Activated naive CD4-positive, alpha-beta T cell treated with anti-CD3 and anti-CD28 coated beads, Interleukin-2, amount 50 U/mL, for 16 hours (primary cell): ENCODE measurements at places on chromosomes 11 and 22.

GRCh38 chr11:34632105-34632791, 11.4 kb downstream of the EHF start:
- no peak for DNase-seq

DNA sequence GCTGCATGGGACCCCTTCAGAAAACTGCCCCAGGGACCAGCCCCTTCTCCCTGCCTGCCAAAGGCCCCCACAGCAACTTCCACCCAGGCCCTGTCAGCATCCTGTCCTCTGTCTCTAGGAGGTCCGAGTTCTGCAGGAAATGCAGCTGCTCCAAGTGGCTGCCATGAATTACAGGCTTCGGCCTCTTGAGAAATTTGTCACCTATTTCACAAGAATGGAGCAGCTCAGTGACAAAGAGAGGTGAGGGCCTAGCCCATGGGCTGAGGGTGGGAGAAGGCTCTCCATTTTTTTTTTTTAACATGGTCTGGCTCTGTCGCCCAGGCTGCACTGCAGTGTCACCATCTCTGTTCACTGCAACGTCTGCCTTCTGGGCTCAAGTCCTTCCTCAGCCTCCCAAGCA, 7.3 kb downstream of the RGL4 start:
- no peak for DNase-seq

GRCh38 chr11:98566978-98567377, 453.8 kb upstream of the CNTN5 start:
- no peak for DNase-seq

GRCh38 chr11:134374171-134374570, 37.9 kb downstream of the B3GAT1 start:
- DNase-seq: no peak

DNA sequence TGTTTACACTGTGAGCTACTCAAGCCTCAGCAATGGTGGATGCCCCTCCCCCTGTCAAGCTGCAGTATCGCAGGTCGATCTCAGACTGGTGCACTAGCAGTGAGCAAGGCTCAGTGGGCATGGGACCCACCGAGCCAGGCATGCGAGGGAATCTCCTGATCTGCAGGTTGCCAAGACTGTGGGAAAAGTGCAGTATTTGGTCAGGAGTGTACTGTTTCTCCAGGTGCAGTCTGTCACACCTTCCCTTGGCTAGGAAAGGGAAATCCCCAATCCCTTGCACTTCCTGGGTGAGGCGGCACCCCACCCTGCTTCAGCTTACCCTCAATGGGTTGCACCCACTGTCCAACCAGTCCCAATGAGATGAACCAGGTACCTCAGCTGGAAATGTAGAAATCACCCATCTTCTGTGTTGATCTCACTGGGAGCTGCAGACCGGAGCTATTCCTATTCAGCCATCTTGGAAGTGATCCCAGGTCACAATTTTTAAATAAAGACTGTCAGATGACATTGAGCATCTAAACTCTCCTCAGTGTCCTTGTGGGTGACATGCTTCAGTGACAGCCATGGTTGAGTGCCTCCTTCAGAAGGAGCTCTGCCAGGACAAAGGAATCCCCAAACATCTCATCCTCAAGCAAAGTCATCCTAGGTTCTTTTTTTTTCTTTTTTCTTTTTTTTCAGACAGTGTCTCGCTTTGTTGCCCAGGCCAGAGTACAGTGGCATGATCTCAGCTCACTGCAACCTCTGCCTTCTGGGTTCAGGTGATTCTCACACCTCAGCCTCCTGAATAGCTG, 10.8 kb downstream of the SLC22A24 start:
- no peak for DNase-seq

DNA sequence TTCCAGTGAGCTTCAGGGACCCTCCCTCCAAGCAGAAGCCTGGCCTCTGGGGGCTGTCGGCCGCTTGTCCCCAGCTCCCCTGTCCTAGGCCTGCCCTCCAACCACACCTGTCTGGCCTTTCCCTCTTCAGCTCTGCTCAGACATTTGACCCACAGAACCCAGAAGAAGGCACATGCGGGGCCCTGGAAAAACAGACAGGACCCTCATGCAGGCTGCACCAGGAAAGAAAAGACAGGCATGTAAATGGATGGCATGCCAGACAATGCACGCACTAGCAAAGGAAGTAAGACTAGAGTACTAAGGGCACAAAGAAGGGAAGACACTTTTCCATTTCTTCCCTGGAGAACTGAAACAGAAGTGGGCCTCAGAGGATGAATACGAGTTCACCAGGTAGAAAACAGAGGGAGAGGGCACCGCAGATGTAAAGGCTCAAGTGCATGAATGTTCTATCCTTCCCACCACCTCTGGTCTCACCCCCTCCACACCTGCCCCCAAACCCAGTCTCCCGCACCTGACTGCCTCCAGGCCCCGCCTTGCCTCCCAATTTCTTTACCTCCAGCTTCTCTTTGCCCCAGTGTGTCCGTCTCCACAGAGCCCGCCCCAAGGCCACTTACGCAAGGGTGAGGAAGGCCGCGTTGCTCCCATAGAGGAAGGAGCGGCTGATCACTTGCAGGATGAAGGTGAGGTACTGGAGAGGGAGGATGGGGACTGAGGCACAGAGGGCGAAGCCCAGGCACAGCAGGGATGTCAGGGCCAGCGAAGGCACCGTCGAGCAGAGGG, 17.4 kb downstream of the SLC43A3 start:
- no peak for DNase-seq

GRCh38 chr11:64741375-64742086, 2.4 kb downstream of the RASGRP2 start:
- DNase-seq: no peak

- DNase-seq: no peak
Measured at GRCh38 chr11:20159466-20160381, 551 bp downstream of the DBX1 start.

DNA sequence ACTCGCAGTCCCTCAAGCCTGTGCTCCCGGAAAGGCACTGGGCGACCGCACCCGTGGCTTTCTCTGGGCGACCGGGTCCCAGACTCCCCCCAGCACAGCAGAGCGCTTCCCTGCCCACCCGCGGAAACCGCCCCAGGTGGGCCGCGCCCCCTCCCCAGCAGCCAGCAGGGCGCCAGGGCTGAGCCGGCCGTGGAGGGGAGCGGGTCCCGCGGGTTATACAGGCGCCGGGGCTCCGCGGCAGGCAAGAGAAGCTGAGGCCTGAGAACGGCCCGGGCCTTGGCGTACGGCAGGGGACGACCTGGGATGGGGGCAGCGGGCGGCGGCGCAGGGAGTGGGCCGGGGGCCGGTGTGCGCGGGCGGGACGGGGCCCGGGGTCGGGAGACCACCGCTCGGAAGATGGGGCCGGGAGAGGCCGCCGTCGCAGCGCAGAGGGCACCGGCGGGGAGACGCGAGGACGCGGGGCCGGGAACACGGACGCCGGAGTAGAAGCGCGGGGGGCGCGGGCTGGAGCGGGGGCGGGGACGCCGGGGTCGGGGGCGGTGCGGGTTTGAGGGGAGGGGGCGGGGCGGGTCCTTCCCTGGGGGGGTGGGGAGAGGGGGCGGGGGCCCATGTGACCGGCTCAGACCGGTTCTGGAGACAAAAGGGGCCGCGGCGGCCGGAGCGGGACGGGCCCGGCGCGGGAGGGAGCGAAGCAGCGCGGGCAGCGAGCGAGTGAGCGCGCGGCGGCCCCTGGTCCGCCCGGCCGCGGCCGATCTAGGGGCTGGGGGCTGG, at the start of gene MDK:
Gene MDK (plus strand): TSS at position 622 of the 771 bp plus-strand sequence. CDS start 389 bp downstream, outside the sequence.
- DNase-seq: no peak

DNA sequence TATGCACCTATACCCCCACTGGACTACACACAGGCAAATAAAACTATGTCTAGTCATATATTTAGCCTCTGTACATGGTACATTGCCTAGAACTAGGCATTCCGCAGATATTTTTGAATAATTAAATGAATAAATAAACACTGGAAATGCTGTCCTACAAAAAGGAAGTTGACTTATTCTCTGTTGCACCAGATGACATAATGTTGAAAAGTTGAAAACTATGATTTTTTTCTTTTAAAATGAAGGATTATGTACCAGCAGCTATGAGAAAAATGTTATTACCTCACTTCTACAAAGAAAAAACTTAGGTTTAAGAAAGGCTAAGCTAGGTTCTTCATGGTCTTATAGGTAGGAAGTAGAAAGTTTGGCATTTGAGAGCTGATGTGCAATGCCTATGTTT, 856.6 kb downstream of the METTL15 start:
- DNase-seq: no peak

DNA sequence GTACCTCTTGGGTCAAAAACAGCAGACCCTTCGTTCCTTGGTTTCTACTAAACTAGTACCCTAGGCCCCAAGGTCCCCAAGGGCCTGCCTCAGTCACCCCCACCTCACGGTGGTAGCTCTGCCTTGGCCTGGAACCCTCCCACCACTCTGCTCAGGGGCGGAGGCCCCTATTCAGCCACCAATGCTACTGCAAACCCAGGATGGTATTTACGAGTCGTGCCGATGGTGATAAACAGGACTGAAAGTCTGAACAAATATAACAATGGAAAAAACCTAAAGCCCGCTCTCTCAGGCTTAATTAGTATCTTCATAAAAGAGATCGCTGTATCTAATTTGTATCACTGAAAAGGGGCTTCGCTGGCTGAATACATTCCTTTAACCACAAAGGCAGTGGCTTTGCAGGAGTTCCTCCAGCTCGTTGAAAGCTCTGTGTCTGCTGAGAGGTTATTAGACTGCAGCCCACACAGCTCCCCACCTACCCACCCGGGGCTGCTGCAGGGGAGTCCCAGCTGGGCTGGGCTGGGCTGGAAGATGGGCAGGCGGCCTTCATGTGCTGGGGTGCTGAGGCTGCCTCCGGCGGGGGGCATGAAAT, 15.2 kb downstream of the SHISAL1 start:
- DNase-seq: no peak

DNA sequence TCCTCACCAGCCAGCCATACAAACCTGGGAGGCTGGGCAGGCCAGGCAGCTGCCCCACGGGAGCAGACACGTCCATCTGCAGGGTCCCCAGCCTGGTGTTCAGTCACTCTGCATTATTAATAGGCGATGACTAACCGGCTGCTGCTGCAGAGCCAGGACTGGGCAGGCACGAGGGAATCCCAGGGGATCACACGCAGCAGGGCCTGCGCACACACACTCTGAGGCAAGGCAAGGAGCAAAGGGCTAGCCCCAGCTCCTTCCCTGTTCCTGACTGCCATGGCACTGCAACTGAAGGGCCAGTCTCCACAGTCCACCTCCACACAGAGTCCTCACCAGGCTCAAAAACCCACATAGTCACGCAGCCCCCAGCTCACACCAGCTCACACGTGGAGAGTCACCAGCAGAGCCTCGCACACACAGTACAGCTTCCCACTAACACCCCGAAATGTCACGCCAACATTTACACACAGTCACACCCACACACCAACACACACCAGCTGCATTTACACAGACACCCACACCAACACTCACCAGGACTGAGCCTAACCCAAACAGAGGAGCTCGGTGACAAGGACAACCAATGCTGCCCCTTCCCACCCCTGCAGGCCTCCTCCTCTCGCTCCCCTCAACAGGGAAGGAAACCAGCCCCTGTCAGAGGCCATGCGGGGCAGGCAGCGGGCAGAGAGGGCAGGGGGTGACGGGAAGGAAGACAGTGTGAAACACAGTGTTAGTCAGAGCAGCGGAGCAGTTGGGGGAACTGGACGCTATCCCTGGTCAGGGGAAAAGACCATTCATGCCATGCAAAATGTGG, 47.3 kb downstream of the NRXN2 start:
- no peak for DNase-seq

- DNase-seq: no peak
Measured at GRCh38 chr11:102704841-102705240, 728 bp downstream of the MMP27 start.

DNA sequence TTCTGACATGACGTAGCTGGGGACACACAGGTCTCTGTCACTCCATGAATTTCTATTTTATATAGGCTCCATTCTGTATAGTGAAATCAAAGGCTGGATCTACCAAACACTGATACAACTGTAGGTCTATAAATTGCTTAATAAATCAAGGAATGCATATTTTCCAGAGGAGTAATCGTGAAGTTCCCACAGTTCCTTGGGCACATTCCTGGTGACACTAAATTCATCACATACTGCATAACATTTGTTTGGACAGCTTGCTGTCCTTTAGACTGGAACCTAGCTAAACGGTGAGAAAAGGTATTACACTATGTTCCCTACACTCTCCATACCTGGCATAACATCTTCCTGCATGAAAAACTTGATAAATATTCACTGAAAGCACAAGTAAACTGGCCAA, 41.6 kb upstream of the UCP3 start:
- DNase-seq: no peak

- no peak for DNase-seq
Measured at GRCh38 chr11:125750629-125751028, 4.5 kb downstream of the PATE1 start.

DNA sequence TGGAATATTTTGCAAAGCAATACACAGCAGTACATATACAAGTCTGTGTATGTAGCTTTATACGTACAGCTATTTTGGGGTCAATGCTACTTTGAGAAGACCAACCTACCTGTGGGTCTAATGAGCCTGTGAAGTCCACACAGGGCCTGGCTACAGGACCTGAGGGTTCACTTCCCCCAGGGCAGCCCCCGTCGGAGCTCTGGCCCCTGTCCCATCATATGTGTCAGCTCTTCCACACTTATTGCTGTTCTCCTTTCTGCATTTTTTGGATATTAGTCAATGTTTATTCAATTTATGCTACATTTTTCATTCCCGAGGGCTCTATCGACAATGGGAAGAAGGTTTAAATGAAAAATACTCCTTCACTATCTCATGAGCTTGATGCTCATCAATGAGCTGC, 1473.6 kb downstream of the BRD1 start:
- no peak for DNase-seq

DNA sequence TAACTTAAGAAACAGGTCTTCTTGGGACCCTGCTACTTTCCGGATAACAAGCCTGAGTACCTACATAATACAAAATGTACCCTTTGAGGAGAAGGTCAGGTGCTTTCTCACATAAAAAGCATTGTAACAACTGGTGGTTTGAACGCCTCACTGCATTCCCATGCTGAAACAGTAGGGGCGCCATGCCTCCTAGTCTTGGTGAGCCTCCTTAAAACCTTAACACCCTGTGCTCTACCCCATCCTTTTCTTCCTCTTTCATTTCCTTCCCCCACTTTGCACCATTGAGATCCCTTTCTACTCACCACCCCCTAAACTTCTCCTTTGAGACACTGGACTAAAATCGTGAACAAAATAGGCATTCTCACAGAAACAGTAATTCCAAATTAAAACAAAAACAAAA, 729.3 kb downstream of the NTM start:
- no peak for DNase-seq

GRCh38 chr22:17970201-17970708, 54.1 kb downstream of the MICAL3 start:
- no peak for DNase-seq

- DNase-seq: no peak
Measured at GRCh38 chr11:119712006-119712405, 17.0 kb downstream of the NECTIN1 start.

GRCh38 chr11:11570823-11571222, 51.0 kb downstream of the GALNT18 start:
- no peak for DNase-seq

- no peak for DNase-seq
Measured at GRCh38 chr11:91536366-91536765, 688.3 kb upstream of the FAT3 start.

- DNase-seq: no peak
Measured at GRCh38 chr11:32225571-32226285, 134.9 kb downstream of the RCN1 start.
